ENCODE measurements at places on chromosomes 7 and 10. TPM values are rescaled to one million over a fixed set of nuclear protein-coding genes. Genes with fewer than 3 reads are reported as not detected.

The NAT16 gene
- not detected for total RNA-seq

- no peak for DNase-seq
These were observed 17.6 kb upstream of the PFKFB3 start for GRCh38 chr10:6185039-6185716.

- no peak for DNase-seq
These were observed 181.1 kb downstream of the SDHAF3 start for GRCh38 chr7:97298561-97298960.

The MBL2 gene
- total RNA-seq: 0.17 TPM

DNA sequence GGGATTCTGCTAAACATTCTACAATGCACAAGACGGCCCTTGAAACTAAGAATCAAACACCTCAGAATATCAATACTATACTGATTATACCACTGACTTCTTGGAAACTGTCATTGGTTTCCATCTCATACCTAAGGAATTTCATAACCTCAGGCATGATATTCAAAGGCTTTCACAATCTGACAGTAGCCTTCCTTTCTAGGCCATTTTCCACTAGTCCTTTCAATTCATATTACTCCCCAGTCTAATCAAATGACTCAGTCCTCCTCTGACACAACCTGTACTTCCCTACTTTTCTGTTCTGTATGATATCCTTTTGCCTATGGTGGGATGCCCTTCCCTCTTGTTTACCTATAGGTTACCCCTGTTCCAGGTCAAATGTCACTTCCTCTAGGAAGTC is 48.3 kb downstream of the CSTF2T start:
- peak; percentile 79 for DNase-seq

DNA sequence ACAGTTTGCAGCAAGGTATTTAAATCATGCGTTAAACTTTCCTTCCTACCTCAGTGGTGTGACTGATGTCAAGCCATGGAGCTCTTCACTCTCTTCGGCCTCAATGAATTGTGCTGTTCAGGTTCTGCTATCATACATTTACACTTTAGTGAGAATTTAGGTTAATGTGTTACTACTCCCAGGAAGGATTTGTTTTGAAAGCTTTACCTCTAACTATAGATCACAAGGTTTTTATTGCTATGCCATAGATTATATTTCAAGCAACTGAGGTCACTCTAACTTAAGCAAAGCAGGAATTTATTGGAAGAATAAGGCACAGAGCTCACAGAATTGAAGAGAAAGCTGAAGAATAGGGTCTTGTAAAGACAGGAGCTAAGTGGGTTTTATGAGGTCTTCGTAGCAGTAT is 11.0 kb upstream of the ADD3 start:
- DNase-seq: no peak

GRCh38 chr10:116329153-116329552 is 4.9 kb downstream of the CCDC172 start:
- no peak for DNase-seq

The PAPOLB gene
- total RNA-seq: 0.40 TPM

- peak; percentile 45 for DNase-seq
These were observed 66.3 kb upstream of the FRMD4A start for GRCh38 chr10:14397066-14397465.

GRCh38 chr10:80498078-80498832 is 39.4 kb upstream of the SH2D4B start:
- DNase-seq: no peak

DNA sequence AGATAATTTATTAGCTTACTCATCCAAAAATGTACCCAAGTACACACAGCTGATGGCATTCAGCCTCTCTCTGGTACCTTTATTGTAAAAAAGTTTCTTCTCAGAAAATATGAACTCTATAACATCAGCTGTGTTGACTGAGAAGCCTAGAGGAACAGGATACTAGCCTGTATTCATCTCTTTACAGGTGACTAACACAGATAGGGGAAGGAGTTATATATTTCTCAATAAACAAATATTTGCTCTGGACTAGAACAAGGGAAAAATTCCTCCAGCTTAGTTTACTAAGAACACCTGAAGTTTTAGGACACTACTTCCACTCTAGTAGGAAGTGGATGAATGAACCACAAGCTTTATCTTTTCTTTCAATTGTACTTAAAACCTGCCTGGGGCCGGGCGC is 67.8 kb downstream of the ZNF248 start:
- DNase-seq: peak; percentile 100

The PRKCQ gene
- total RNA-seq: not detected

GRCh38 chr10:43959364-43960134 is 310.9 kb upstream of the ZNF32 start:
- no peak for DNase-seq

DNA sequence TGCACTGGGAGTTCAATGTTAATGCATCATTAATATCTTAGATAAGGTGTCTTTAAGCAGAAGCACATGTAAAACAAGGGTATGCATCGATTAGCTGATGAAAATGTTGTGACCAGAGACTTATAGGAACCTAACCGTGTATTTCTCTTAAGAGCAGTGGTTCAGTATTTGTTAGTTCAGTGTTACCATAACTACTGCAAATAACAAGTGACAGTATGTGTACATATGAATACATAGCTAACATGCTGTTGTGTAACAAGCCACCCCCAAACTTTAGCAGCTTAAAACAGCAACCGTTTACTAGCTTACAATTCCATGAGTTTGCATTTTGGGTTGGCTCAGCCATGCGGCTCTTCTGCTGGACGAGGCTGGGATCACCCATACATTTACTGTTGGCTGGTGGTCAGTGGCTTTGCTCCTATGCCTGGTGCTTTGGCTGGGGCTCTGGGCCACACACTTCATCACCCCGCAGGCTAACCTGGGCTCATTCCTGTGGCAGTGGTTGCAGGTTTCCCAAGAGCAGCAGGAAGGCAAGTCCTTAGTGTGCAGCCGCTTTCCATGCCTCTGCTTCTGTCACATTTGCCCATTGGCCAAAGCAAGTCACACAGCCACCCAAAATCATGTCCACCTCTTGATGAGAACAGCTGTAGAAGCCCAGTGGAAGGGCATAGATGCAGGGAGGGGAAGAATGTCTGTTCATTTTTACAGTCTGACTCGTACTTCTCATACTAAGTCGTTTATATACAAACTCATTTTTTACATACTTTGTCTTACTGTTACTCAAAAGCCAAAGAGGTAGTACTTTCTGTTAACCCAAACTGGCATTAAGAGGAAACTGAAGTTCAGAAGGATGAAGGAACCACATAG is 103.3 kb upstream of the GATA3 start:
- peak; percentile 16 for DNase-seq

- peak; percentile 61 for DNase-seq
These were observed 111.3 kb upstream of the DNAJB12 start for GRCh38 chr10:72466018-72466417.

DNA sequence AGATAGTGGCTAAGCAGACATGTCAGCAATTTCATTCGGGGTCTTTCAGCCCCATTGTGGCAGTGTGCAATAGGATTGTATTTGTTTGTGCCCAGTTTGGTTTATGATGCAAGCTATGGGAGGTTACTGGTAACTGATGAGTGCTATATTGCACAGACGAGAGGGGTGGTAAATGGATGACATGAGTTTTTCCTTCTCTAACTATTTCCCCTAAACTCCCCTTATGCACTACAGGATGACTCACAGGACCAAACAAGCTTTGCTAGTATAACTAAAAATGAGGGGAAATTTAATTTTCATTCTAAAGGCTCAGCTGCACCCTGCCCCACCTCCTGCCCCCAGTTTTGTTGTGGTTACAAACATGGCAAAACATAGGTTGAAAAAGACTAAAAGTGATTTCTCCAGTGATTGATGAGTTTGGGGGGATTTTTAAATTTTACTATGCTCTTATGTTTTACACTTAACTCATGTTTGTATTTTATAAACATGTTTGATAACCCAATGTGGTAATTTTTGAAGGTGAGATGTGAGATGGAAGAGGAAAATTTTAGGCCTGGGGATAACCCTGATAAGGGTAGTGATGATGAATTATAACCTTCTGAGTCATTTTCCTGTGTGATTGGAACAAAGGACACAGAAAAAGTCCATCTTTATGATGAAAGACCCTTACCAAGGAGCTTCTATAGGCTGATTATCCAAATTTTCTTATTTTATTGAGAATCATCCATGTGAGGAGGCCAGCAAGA is 60.8 kb upstream of the NAMPT start:
- DNase-seq: peak; percentile 53

The NYAP1 gene
- total RNA-seq: 1.9 TPM

GRCh38 chr7:43078794-43079193 is 33.7 kb upstream of the HECW1 start:
- no peak for DNase-seq

- DNase-seq: peak; percentile 97
These were observed 262.8 kb upstream of the GRB10 start for GRCh38 chr7:51045319-51046102.

The GBX1 gene
- total RNA-seq: not detected

- no peak for DNase-seq
These were observed 30.4 kb downstream of the ZNF786 start for GRCh38 chr7:149060156-149060555.

GRCh38 chr10:4654496-4654895 is 171.5 kb upstream of the AKR1E2 start:
- no peak for DNase-seq

The LAMB1 gene
- 74.3 TPM for total RNA-seq

- DNase-seq: no peak
These were observed 58.6 kb upstream of the EFCAB10 start for GRCh38 chr7:105639667-105640493.

DNA sequence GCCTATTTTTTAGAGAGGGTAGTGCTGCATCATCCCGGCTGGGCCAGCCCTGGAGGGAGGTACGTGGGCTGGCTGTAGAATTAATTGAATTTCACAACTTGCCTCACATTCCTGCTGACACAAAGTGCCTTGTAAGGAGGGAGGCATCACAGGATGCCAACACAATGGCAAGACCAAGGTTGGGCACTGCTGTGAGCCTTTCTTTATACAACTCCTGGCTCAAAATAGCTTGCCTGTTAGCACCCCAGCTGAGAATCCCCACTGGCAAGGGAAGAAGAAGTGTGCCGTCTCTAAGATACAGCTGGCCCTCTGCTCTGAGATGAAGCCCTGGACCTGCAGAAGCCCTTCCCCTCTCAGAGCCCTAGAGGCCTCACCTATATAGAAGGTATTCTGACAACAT is 873.9 kb downstream of the GRID1 start:
- no peak for DNase-seq

The ZNF117 gene
- 1.9 TPM for total RNA-seq

GRCh38 chr10:70563230-70563629 is 39.3 kb downstream of the PRF1 start:
- no peak for DNase-seq

DNA sequence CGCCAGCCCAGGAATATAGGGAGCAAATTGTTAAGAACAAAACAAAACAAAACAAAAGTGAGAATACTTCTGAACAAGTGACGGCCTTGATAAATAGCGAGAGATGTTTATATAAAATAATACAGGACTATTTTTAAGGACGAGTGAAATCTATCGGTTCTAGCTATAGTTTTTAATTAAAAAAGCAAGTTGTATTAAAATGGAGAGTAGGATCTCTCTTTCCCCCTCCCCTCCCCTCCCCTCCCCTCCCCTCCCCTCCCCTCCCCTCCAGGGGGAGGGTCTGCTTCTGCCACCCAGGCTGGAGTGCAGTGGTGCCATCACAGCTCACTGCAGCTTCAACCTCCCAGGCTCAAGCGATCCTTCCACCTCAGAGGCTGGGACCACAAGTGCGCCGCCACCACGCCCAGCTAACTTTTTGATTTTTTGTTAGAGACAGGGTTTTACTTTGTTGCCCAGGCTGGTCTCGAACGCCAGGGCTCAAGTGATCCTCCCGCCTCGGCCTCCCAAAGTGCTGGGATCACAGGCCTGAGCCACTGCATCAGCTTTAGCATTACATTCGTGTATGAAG is 440 bp upstream of the TCAF1 start:
- DNase-seq: no peak

The BMPER gene
- total RNA-seq: 0.06 TPM

The MMRN2 gene
- total RNA-seq: 1.9 TPM

GRCh38 chr7:90061077-90061476 is 93.2 kb upstream of the STEAP1 start:
- no peak for DNase-seq

The CALML3 gene
- total RNA-seq: not detected

Data from PC-3 (cell line).